Activated T-cell treated with anti-CD3 and anti-CD28 coated beads for 24 hours (primary cell): ENCODE measurements at places on chromosomes 6 and 20.

- no peak for DNase-seq
These were observed 19.2 kb downstream of the PDE7B start for GRCh38 chr6:135870722-135871121.

- no peak for DNase-seq
These were observed 67.3 kb downstream of the MDGA1 start for GRCh38 chr6:37630281-37630799.

GRCh38 chr20:10239954-10240353, 21.3 kb downstream of the SNAP25 start:
- DNase-seq: no peak

- DNase-seq: no peak
These were observed 9.4 kb downstream of the ABCC10 start for GRCh38 chr6:43436577-43437282.

DNA sequence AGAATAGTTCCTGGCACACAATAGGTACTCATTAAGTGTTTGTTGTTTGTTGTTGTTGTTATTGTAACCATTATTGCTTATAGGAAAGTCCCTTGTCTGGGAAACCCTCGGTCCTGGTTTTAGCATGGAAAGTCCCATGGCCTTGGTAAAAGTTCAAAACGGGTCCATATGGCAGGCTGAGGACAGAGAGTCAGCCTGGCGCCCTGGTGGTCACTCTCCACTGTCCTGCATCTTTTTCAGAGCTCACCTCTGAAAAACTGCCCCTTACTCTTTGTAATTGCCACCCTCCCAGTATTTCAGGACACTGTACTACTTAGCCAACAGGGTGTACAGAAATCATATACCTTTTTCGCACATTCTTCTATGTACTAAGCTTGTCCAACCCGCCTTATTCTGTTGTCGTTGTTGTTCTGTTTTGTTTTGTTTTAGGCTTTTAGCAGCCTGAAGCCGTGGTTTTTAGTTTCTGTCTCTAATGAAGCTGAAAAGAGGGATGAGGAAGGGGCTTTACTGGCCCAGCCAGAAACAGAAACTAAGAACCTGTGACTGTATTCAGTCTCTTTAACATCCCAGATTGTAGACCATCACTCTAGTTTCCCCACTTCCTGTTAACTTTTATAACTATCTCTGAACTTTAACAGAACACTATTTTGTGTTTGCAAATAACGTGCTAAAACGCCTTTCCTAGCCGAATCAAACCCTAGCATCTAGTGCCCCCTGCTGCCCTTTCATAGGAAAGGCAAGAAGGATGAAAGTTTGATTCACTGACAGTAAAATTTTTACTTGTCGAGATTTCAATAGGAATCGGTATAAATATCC, 7.6 kb upstream of the TMEM14A start:
- peak; percentile 37 for DNase-seq

GRCh38 chr20:41350408-41350962, 9.9 kb downstream of the LPIN3 start:
- no peak for DNase-seq

- no peak for DNase-seq
These were observed 71.6 kb upstream of the TNFAIP3 start for GRCh38 chr6:137795501-137795900.

DNA sequence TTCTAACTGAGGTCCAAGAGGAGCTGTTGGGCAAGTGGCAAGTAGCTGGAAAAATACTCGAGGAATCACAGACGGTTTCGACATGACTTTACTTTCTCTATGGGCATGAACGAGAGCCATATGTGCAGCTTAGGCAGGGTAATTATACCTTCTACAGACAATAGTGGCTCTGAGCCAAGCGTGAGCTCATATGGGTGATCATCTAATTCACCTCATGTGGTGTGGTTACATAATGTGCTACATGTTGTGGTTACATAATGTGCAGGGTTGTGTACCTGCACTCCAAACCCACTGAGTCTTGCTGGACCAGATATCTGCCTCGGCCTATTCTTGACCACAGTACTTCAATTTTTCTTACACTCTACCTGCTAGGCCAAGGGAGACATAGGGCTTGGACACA, 771.7 kb upstream of the EYS start:
- no peak for DNase-seq

DNA sequence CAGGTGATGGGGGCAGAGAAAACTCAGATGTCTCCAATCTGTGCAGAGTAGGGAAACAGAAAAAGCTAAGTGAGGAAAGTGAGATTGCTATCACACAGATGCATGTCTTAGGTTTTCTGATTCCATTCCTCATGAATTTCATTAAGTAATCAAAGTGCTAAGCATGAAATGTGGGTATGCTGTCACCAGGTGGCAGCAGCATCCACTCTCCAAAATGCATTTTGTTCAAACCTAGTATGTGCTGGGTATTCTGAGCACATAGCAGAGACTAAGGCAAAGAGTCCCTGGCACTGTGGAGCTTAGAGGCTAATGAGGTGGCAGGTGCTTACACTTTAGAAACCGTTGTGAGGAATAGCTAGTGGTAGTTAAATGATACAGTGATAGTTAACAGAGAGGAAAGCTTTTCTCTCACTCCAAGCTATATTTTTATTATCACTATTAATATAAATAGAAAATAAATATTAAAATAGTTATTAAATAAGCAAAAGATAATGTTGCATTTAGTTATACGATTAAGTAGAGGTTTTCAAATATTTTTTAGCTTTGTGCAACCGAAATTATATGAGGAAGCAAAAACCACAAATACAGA, 179.5 kb downstream of the CDH26 start:
- DNase-seq: peak; percentile 28

GRCh38 chr6:142118925-142119324, 13.8 kb upstream of the GJE1 start:
- DNase-seq: no peak

- no peak for DNase-seq
These were observed 116.1 kb downstream of the CDH26 start for GRCh38 chr20:60074276-60074675.

- DNase-seq: no peak
These were observed 43.1 kb downstream of the ARHGAP40 start for GRCh38 chr20:38644588-38645260.

DNA sequence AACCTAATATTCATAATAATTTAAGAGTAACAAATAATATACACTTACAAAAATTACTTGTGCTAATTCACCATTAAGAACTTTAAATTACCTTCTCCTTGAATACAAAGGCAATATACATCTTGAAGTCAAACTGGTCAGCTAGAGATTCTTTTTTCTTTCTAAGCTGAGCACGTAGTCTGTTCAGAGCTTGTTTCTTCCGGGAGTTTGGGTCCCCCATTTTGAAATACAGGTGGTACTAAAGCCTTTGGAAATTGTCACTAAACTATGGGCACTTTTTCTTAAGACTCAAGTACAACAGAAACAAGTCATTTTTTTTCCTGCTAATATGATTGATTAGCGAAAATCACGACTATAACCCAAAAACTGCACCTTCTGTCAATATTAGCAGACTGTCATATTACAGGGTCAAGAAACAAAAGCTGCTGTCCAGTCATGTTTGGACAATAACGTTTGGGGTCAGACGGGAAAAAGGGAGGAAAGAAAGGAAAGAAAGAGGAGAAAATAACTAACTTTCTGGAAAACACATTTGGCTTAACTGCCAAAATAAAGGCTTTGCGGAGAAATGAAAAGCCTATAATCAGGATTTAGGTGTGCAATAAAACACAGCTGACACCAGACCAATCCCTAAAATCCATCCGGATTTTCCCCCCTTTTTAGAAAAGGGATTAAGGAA, 367 bp downstream of the C6orf62 start:
- DNase-seq: no peak
